ENCODE measurements at places on chromosomes 7 and 10. TPM values are rescaled to one million over a fixed set of nuclear protein-coding genes. Genes with fewer than 3 reads are reported as not detected.
A peak's percentile ranks its signal among the peaks of the same experiment; 100 is the strongest.

RNF148 gene
- 0.32 TPM for total RNA-seq

FGFR2 gene
- 0.64 TPM for total RNA-seq

EBF3 gene
- total RNA-seq = 5.9 TPM

TMEM139 gene
- 5.4 TPM for total RNA-seq

CLRN3 gene
- not detected for total RNA-seq

IFIT2 gene
- 10.1 TPM for total RNA-seq

NRCAM gene
- total RNA-seq = 0.48 TPM

TCAF2 gene
- total RNA-seq = 0.33 TPM

GRCh38 chr10:110307805-110308204 is 3.1 kb upstream of the SMNDC1 start:
- peaks cover 50% of the 10 kb centered on the region for H3K4me1 ChIP-seq
- no peak overlapping the region for H3K4me3 ChIP-seq
- no peak for DNase-seq

DNA sequence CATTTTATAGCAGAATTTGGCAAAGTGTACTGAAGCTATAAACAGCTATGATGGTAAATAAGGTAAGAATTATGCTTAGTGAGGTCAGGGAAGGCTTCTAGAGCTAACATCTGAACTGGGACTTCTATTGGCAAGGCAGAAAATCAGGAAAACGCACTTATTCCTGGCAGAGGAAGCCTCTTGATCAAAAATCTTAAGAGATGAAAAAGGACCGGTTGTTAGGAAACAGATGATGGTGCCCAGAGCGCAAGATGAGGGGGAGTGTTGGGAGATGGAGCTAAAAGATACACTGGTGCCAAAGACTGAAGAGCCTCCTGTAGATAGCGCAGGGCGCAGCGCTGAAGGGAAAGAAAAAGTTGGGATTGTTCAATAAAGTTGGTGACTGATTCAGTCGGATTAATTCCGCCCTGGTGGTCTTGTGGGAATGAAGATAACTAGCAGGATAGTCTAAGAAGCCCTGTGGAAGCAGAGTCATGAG is 550 bp upstream of the CALU start:
- peak overlapping the region; percentile 89 for H3K4me3 ChIP-seq
- H3K27ac ChIP-seq = peak overlapping the region; percentile 97
- no peaks in the 10 kb centered on the region for H3K27me3 ChIP-seq
- DNase-seq = no peak
- peaks cover 43% of the 10 kb centered on the region for H3K4me1 ChIP-seq
- no peaks in the 10 kb centered on the region for H3K36me3 ChIP-seq

DNA sequence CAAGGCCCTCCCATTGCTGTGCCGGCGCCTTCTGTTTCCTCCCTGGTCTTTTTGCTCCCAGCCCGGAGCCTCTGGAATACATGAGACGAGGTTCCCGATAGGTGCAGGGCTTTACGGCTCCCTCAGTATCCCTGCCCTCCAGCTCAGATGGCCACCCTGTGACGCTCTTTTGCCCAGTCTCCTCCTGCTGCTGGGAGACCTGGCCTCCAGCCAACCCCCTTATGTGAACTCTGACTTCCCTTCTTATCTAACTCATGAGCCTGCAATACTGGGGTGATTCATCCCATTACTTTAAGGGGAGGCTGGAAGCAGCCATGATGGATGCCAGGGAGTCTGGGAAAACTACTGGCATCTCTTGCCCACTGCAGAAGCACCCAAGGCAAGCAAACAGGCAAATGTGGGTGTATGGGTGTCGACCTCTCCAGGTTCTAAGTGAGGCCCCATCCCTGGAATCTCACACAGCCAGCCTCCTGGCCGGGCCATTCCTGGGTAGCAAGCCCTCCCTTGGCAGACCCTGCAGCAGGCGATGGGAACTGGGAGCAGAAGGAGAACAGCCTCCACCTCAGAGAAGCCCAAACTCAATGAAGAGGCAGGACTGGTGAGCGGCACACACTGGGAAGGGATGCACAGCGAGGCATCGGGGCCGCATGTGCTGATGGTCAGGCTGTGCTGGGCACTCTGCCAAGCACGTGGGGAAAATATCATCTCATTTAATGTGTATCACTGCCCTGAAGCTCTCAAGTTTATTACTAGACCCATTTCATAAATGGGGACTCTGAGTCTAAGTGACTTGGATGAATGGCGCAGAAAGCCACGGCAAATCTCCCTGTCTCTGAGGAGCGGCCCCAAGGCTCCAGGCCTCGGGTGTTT is 97.5 kb downstream of the FAM53B start:
- DNase-seq = peak; percentile 79
- peak overlapping the region; percentile 77 for H3K27ac ChIP-seq
- H3K27me3 ChIP-seq = no peaks in the 10 kb centered on the region
- no peak overlapping the region for H3K4me3 ChIP-seq

GRCh38 chr10:96255549-96256333 is 15.6 kb downstream of the BLNK start:
- H3K27ac ChIP-seq = no peak overlapping the region
- H3K27me3 ChIP-seq = no peaks in the 10 kb centered on the region
- no peaks in the 10 kb centered on the region for H3K36me3 ChIP-seq
- no peak for DNase-seq

DNA sequence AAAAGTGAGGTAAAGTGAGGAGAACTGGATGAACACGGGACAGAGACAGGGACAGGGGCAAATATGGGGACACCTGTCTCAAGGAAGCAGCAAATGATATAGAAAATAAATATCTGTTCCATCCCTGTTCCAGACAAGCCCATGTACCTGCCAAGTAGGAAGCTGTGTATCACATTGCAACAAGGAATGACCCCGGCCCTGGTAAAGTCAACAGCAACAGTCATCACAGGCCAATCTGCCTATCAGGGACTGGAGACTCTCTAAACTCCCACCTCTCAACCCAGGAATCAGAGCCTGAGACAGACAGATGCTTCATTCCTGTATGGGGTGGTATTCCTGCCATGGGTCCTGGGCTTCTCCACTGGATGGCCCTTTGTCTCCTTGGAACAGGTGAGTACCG is 156.6 kb upstream of the PRSS1 start:
- H3K27ac ChIP-seq = no peak overlapping the region
- peaks cover 37% of the 10 kb centered on the region for H3K27me3 ChIP-seq
- no peaks in the 10 kb centered on the region for H3K4me1 ChIP-seq

DNA sequence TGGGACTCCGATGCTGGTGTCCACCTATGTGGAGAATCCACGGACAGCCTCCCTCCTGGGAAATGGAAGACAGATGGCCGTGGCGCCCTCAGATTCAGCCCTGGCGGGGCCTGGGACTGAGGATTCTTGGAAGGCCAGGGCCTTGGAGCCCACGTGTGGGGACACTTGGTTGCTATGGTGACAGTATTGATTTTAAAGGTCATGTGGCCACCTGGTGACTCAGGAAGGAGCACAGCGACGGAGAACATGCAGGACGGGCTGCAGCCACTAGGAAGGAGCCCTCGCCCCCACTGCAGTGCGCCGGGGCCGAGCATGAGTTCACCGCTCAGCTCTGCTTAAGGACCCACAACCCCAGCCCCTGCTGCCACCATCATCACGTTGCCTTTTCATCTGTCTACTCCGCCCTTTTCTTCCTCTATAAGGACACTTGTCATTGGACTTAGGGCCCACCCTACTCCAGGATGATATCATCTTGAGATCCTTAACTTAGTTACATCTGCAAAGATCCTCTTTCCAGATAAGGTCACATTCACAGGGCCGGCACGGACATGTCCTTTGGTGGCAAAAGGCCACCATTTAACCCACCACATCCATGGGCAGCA is 3.7 kb upstream of the STK32C start:
- H3K4me1 ChIP-seq = peaks cover 16% of the 10 kb centered on the region
- no peak overlapping the region for H3K27ac ChIP-seq
- no peaks in the 10 kb centered on the region for H3K27me3 ChIP-seq
- no peaks in the 10 kb centered on the region for H3K36me3 ChIP-seq

- no peak overlapping the region for H3K27ac ChIP-seq
- no peaks in the 10 kb centered on the region for H3K27me3 ChIP-seq
- no peak overlapping the region for H3K4me3 ChIP-seq
- H3K36me3 ChIP-seq = no peaks in the 10 kb centered on the region
Observed at GRCh38 chr10:34489973-34490745, 324.9 kb downstream of the PARD3 start.

- peaks cover 55% of the 10 kb centered on the region for H3K27me3 ChIP-seq
- H3K36me3 ChIP-seq = no peaks in the 10 kb centered on the region
- H3K27ac ChIP-seq = no peak overlapping the region
- peaks cover 20% of the 10 kb centered on the region for H3K4me1 ChIP-seq
- DNase-seq = no peak
Observed at GRCh38 chr7:45576249-45576929, 2.2 kb downstream of the ADCY1 start.

DNA sequence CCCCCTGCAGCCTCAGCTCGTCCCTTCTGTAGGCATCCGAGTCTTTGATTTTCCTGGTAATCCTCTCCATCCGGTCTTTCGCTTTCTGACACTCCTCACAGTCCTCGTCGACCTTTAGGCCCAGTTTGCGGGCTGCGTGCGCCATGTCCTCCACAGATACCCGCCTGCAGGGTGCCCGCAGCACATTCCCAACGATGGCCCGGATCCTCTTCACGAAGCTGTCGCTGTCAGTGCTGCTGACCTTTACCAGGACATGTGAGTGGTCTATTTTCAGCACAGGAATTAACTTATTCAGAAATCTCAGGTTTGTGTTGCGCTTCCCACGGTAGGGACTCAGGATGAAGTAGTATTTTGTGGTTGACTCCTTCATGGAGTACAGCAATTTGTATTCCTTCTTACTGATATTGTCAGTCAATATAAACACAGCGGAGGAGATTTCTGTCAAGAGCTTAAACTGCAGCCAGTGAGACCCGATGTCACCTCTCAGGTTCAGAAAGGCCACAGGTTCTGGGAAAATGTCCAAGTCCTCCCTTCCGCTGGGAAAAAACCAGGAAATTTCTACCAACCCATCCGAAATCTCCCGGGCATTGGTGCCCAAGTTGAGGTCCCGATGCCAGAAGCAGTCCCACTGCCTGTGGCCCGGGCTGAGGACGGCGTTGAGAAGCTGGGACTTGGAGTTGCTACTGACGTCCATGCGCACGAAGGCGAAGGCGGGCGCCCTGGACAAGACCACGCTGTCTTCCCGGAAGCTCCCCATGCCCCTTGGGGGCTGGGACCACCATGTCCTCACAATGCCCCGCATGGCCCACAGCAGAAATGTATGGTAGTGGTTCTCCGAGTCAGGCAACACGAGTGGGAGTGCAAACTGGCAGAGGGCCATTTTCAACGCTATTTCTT is 8.9 kb upstream of the MRPS24 start:
- H3K4me1 ChIP-seq = peaks cover 38% of the 10 kb centered on the region
- H3K27ac ChIP-seq = peak overlapping the region; percentile 31
- H3K36me3 ChIP-seq = no peaks in the 10 kb centered on the region
- H3K4me3 ChIP-seq = no peak overlapping the region

DNA sequence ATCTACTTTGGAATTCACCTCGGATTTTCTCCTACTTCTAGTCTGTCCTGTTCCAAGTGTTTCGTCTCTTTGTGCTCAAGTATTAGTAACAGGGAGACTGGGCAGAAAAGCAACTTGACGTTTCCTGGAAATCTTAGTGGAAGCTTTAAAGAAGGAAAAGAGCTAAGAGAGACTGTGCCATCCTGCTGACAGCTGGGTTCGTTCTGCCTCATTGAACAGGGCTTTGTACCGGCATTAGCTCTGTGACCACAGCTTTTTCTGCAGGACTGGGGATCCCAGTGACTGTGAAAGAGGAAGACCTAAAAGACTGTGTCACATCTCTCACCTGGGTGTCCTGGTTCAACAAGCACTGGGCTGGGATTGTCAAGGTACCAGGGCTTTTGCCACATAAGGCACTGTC is 70.8 kb upstream of the CDCA7L start:
- no peak for DNase-seq
- no peak overlapping the region for H3K4me3 ChIP-seq
- H3K4me1 ChIP-seq = no peaks in the 10 kb centered on the region
- H3K27ac ChIP-seq = no peak overlapping the region
- no peaks in the 10 kb centered on the region for H3K36me3 ChIP-seq

DNA sequence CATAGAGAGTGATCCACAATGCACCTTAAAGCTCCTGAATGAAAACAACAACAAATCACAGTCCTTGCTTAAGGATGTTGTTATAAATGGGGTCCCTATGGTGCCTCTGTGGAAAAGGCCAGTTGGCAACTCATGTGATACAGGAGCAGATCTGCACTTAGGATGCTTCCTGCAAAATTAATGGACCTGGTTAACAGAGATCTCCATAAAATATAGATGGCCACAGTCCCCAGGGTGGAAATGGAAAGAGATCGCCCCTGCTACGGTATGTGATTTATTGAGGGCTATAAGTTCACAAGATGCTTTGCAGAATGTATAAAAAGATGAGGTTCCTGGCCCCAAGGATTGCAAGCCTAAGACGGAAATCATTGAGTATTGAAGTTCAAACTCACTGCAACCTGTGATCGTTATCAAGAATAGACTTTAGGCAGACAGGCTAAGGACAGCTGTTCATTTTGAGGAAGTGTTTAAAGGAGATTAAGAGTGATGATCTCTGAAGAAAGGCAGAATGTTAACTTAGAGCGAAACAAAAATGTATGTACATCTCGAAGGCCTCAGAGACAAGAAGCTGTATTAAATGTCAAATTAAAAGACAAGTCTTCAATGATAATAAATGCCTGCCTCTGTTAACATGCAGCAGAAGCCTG is 174.1 kb upstream of the PLPP4 start:
- H3K27ac ChIP-seq = no peak overlapping the region
- no peaks in the 10 kb centered on the region for H3K27me3 ChIP-seq
- H3K4me1 ChIP-seq = no peaks in the 10 kb centered on the region
- no peak for DNase-seq

DNA sequence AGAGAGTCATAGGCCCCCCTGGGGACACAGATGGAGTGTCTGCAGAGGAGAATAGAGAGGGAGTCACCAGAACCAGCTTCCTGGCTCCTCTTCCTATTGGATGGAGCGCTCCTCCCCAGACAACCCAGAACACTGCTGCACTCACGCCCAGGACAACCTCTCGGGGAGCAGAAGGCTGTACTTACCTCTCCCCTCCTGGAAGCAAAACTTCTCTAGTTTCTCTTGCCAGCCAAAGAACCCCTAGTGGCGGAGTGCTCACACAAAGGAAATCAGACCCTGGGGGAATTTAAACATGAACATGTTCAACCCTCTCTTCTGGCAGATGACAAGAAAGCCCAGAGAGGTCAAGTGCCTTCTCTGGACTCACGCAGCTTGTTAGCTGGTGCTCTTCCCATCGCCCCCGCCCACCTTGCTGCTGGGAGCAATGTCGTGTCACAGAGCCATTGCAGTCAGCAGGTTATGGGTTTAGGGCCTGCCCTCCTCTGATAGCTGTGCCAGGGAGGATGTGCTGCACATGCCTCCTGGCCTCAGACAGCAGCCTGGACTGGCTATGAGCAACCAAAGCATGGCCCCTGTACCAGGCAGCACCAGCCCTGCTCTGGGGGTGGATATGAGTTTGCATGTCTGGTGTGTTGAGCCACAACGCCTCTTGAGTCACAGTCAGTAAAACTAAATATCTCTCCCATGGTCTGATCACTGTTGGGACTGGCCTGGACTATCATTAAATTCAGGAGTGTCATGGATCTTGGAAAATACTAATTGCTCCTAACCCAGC is 84.4 kb downstream of the SLIT1 start:
- no peak for DNase-seq
- H3K4me3 ChIP-seq = no peak overlapping the region
- no peak overlapping the region for H3K27ac ChIP-seq
- H3K36me3 ChIP-seq = no peaks in the 10 kb centered on the region
- H3K27me3 ChIP-seq = no peaks in the 10 kb centered on the region

Measured in heart right ventricle (tissue), 16 donors.